Bronchial smooth muscle cell (primary cell): ENCODE measurements at places on chromosomes 2 and 18. TPM values are rescaled to one million over a fixed set of nuclear protein-coding genes. Genes with fewer than 3 reads are reported as not detected.

Gene CD8B2
- not detected in 2 replicates for total RNA-seq

Gene MAP3K19
- total RNA-seq: not detected in 2 replicates

Gene GCG
- not detected in 2 replicates for total RNA-seq

Gene RNMT
- total RNA-seq: 10.8 and 17.8 TPM in 2 replicates

Gene NYAP2
- total RNA-seq: not detected in 2 replicates
